Fibroblast of skin of scalp (primary cell): ENCODE measurements at places on chromosomes 7 and 10.

DNA sequence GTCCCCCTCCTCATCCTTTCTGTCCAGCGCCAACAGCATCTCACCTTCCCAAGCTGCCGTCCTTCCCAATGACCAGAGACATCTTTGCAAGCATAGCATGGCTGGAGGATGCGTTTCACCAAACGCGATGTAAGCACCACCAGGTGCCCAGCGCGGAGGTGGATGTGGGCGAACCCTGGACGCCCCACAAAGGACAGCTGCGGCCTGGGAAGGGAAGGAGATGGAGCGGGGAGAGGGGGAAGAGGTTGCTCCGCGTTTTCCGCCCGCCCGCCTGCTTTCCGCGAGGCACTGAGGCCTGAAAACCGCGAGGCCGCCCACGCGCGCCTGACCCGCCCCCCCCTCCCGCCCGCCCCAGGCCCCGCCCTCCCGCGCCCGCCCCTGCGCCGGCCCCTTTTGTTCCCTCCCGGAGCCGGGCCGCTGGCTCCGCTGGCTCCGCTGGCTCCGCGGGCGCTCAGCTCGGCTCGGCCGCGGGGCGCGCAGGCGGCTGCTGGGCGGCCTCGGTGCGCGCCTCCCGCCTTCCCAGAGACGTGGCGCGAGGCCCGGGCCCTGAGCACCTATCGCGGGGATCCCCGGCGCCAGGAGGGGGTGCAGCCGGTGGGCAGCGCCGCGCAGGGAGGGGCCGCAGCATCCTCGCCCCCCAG is at the start of gene CLIP2:
Gene CLIP2 (plus strand): TSS at position 390 of the 641 bp plus-strand sequence. CDS start 28,140 bp downstream, outside the sequence.
- peak; percentile 86 for DNase-seq

- DNase-seq: no peak
Measured at GRCh38 chr7:45026013-45026412, 26.0 kb downstream of the CCM2 start.

GRCh38 chr10:116827214-116827671 is 22.1 kb upstream of the ENO4 start:
- no peak for DNase-seq

DNA sequence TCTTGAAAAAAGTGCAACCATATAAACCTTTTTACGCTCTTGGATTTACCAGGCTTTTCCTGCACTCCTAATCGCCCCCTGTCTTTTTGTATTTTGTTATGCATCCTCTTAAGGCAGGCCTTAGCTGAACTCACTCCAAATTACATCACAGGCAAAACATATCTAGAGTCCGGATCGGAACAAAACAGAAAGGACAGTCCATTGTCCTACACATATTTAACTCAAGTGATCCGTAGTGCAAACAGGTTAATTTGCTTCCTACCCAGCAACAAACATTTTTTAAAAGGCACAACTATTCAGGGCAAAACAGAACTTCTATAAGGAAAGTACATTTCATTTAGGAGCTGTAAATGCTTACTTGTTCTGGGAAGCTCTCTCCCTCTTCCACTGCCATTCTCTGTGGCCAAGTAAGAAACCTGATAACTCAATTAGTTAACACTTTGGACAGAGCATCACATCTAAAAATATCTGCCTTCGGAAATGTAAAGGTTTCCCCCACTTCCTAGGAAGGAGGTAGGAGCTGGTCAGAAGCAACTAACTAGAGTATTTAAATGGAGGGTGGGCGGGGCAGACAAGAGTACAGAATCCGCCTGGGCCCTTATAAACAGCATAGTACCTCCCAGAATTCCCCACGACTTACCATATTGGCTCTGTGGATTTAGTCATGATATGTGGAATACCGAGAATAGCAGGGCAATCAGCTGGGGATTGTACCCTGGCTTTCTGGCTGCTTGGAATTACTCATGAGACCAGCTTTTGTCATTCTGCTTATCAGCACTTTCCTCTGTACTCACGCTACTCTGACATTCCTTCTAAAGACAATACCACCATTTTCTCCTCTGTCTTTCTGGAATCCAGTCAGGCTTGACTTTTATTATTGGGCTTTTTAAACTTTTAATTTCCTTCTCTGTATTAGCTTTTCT is 89.5 kb downstream of the ANK3 start:
- peak; percentile 77 for DNase-seq

DNA sequence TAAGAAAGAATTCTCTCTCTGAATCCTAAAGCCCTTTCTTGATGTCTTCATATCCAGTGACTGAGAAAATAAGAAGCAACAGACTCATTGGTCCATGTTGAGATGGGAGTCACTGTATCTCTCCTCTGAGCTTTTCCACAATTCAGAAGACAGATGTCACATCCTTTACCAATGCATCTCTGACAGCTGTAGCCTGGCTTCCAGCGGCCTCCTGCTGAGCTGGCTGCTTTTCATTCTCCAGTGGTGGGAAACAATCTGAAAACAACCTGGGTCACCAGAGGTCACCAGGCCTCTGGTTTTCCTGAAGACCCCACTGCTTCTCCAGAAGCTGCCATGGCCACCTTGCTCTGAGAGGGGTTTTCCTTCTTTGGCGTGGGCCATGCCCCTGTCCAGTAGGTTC is 18.3 kb upstream of the RPA3 start:
- DNase-seq: peak; percentile 34

DNA sequence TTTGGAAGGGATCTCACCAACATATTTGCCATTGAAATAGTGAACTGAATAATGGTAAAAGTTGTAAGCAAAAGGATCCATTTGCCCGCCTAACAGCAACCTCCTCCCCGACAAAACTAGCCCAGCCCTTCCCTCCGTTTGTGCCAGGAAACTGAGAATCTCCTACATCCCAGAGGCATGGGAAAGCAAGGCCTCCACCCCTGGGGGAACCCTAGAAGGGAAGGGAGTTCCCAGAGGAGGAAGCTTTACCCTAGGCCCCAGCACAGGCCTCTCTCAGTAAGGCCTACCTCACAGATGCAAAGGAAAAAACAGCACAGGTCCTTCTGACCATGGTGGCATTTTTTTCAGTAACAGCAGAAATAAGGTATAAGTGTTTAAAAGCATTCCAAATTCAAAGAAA is 229.7 kb downstream of the ELMO1 start:
- DNase-seq: no peak

GRCh38 chr7:93941945-93942344 is 20.4 kb downstream of the GNG11 start:
- peak; percentile 68 for DNase-seq

DNA sequence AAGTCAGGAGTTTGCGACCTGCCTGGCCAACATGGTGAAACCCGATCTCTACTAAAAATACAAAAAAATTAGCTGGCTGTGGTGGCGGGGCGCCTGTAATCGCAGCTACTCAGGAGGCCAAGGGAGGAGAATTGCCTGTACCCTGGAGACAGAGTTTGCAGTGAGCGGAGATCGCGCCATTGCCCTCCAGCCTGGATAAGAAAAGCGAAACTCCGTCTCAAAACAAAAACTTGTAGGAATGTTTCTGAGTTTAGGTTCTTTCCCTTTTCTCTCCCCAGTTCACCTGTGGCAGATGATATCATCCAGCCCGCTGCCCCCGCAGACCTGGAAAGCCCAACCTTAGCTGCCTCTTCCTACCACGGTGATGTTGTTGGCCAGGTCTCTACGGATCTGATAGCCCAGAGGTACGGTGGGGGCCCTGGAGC is 138.8 kb upstream of the BTBD16 start:
- DNase-seq: no peak

DNA sequence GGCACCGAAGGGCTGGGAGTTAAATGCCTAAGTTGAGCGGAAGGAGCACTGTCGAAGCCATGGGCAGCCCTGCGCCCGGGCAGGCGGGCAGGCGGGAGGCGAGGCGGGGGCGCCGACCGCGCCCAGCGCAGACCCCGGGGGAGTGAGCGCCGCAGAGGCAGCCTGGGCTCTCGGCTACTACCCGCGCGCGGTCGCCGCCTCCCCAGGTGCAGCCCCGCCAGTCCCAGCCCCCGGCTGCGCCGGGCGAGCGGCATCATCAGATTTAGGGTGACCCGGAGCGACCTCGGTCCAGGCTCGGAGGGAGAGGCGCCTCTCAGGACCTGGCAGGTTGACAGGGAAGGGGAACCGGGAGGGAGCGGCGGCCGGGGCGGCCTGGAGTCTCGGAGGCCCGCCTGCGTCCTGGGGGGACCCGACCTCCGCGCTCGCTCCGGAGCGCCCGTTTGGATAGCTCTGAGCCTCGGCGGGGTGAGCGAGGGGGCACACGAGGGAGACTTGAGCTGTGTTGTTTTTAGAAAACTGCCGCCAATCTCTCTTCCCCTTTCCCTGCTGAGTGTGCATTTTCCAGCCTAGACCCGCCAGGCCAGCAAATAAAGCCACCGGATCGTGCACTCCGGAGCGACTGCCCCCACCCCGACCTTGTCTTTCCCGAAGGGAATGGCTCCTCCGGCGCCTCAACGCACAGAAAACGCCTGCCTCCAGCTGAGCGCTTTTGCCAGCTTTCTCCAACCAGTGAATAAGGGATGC is 2.3 kb upstream of the NRP1 start:
- peak; percentile 51 for DNase-seq

DNA sequence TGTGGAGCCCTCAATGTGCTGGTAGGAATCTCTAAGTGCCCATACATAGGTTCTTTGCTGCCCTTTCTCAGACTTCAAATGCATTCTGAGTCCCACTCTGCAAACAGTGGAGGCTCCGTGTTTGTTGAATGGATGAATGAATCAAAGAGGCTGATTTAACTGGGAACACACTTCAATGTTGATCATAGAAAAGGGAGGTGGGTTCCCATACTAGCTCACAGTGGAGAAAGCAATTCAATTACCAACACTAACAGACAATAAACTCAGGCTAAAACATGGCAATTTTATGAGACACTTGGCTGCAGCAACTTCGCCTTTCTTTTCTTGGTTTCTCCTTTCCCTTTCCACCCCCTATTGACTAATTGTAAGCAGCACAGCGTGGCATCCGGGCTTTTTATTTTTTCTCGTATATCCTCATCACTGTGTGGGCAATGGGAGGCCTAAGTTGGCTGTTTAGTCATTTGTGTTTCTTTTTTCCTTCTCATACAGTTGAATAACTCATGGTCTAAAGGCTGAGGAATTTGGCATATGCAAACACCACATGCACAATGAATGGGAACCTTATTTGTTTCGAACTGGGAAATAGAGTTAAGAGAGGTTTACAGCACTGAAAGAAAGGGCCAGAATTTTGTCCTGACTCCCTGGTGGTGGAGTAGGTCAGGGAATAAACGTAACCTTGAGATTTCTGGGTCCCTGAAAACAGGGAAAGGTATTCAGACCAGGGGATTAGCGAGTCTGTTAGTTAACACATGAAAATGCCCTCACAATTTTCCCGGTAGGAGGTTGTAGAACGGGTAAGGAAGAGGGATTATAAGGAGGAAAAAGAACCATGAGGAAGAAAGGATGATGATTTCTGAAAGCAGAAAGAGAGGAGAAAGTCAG is 858.5 kb downstream of the KCNMA1 start:
- DNase-seq: peak; percentile 80

GRCh38 chr10:3805791-3806461 is 20.9 kb upstream of the KLF6 start:
- DNase-seq: peak; percentile 95

DNA sequence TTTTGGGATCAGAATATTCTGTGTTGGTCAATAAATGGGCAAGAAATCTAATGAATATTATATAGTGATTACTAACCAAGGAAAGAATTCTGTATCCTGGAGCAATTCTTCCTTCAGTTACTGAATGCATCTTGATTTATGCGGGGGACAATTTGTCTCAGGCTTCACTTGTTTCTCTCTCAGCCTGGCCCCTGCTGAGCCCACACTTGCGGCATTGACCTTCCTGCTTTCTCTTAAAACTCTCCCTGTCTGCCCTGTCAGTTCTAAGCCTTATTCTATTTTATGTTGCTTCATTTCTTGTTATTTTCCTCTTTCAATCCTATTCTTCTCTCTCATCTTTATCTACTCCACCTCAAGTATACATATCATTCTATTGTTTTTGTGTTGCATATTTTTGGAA is 122.1 kb upstream of the TPK1 start:
- DNase-seq: no peak

DNA sequence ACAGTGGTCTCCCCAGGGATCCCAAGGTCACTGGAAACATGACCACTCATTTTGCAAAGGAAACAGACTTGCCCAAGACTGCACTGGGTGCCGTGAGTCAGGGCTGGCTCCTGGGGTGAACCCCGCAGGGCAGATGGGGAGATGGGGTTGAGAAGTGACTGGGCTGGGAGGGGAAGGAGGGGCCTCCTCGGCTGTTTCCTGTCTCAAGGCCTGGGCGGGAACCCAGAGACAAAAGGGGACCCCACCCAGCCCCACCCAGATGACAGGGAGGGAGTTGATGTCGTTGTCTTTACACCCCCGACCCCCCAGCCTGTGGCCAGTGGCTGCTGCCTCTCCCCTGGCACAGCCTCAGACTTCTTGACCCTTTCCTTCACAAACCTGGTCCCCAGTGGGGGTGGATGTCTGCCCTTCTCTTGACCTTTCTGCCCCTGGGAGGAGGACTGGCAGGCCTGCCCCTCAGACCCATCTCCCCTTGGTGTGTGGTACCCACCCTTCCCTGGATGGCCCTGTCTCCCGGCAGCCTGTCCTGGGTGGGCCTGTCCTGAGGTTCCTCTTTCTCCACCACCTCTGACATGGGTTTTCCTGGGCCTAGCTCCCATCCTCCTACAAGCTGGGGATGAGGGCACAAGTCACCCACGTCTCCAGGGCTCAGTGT is 1.4 kb downstream of the MYO1G start:
- no peak for DNase-seq

DNA sequence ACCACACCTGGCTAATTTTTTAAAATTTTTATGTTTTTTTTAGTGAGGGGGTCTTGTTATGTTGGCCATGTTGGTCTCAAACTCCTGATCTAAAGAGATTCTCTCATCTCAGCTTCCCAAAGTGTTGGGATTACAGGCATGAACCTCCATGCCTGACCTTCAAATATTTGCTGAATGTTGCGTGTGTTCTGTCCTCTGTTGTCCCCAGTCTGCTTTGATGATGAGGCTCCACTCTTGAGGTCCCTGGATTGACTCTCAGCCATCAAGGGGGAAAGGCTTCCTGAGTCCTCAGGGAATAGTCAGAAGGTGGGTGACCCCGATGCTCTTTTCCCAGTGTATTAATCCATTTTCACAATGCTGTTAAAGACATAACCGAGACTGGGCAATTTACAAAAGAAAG is 26.0 kb downstream of the LYZL2 start:
- no peak for DNase-seq

GRCh38 chr10:2077231-2077630 is 339.9 kb upstream of the ADARB2 start:
- DNase-seq: no peak

GRCh38 chr10:34171957-34172527 is 643.1 kb downstream of the PARD3 start:
- DNase-seq: peak; percentile 94

GRCh38 chr10:97974100-97974499 is 56.3 kb downstream of the CRTAC1 start:
- no peak for DNase-seq

DNA sequence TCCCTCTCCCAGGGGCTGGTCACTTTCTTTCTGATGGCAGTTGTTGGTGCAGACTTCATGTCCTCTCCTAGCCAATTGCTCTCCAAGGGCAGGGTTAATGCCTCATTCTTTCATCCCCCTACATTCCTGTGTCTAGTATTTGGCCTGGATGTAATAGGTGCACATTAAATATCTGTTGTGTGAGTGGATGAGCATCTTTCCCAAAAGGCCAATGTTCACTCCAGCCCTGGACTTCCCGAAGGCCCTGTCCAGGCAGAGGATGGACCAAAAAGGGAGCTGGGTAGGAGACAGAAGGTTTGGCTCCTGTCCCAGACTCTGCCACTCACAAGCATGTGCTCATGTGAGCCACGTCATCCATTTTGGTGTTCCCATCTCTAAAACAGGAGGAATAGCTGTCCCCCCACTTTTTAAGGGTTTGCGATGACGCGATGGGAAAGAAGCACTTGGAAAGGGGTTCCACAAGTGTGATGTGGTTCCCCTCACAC is 47.5 kb downstream of the RGS10 start:
- no peak for DNase-seq

GRCh38 chr7:53743697-53744402 is 708.4 kb downstream of the POM121L12 start:
- no peak for DNase-seq
